Activated T-helper 1 cell treated with anti-CD3 and anti-CD28 coated beads, Interleukin-2, amount 50 U/mL, for 16 hours (primary cell): ENCODE measurements at places on chromosomes 3 and 15.
A peak's percentile ranks its signal among the peaks of the same experiment; 100 is the strongest.

GRCh38 chr3:195907684-195907933, 742 bp downstream of the TNK2 start:
- no peak for DNase-seq

GRCh38 chr3:29577250-29577649, 296.4 kb downstream of the RBMS3 start:
- DNase-seq, result no peak

DNA sequence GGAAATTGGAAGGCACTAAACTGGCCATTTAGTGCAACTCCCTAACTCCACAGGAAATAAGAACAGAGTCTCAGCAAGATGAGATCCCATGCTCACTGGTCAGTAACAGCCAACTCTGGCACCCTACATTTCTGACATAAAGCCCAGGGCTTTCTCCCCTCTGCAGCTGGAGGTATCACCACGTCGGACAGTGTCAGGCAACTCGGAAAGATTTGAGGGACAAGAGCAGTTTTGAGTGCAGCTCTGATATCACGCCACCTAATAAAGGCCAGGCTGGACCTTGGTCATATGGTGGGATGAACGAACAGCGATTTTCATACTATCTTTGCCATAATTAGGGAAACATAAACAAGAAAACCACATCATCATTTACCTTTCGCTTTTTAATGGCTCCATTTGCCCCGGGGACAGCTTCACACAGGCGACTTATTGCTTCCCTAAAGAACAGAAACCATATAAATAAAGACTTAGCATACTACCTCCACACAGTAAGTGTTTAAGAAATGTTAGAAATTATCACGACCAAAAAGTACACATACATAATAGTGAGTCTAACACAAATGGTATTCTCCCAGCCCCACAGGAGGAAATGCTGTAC, 12.5 kb downstream of the EID1 start:
- DNase-seq, result no peak

DNA sequence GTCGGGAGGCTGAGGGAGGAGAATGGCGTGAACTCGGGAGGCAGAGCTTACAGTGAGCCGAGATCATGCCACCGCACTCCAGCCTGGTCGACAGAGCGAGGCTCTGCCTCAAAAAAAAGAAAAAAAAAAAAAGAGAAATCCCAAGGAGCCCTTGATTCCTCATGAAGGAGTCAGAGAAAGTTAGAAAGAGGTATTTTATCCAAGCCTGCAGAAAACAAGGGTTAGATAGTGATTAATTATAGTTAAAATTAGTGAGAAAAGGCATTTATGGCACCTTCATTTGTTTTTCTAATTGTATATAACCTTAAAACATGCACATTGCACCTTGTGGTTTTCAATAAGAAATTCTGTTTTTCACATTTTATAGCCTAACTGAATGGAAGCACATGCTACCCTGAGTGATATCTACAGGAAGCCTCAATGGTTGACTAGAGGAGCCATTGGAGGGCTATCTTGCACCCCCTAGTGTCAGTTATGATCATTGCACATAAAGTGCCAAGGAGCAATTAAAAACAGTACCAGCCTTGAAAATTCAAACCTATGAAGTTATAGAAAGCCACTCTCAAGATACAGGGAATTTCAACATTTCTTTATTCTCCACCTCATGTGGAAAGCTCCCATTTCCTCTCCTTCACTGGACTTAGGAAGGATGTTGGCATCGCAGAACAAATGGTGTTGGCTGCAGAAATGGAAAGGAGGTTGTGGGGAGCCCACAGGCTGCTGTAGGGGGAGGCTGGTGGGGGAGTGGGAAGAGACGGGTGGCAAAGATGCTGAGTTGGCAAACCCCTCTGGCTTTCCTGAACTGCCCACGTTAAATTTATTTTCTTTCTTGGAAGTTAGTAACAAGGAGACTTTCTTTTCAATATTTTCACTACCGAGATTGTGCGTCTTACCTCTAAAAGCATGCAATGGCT, 48.5 kb downstream of the ITGA11 start:
- DNase-seq, result no peak

DNA sequence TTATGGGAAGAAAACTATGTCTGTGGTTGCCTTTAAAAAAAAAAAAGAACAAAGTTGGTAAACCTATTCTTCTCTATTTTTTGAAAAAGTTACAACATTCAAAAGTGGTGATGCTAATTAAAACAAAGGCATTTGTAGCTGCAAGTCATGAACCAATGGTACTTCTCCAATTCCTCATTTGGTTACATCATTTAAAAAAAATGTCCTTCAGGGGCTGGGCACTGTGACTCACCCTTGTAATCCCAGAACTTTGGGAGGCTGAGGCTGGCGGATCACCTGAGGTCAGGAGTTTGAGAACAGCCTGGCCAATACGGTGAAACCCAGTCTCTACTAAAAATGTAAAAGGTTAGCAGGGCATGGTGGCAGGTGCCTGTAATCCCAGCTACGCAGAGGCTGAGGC, 574.6 kb downstream of the VGLL3 start:
- no peak for DNase-seq

DNA sequence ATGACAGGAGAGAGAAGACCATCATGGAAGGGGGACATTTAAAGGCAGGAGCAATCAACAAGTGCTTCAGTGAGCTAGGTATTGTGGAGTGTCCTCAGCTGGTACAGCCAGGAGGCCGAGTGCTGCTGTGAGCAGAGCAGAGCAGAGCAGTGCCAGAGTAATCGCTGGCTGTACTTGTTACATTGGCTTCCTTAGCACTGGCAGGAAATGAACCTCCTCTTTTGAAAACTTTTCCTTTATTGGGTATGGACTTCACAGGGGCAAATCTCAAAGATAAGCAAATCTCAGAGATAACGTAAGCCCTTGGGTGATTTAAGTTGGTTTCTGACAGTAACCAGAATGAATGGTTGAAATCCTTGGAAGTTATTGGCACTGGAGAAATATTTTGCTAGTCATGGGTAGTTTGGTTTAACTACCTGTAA, 2.1 kb downstream of the SH3GL3 start:
- DNase-seq, result no peak

GRCh38 chr3:18422972-18423371, 2.2 kb downstream of the SATB1 start:
- DNase-seq, result no peak

DNA sequence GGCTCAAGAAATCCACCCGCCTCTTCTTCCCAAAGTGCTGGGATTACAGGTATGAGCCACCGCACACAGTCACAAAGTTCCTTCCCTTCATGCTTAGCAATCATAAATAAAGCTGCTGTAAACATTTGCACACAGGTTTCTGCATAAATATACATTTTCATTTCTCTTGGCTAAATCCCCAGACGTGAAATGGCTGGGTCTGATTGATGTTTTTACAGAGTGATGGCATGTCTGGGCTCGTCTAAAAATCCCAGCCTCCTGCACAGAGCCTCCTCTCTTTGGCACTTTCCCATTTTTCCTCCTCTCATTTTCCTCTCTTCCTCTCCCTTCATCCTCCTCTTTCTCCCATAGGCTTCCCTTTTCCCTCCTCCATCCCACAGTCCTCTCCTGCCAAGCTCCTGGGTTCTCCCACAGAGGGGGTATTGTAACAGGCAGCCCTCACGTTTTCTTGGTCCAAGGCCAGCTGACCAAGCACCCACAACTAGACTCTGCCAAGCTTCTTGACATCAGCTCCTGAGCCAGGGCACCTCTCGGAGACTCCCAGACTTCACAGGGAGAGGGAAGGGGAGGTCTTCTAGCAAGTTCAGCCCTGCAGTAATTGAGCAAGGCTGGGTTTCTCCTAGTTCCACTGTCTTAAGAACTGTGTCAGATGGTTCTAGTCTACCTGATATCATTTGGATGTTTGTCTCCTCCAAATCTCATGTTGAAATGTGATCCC, 10.5 kb upstream of the PLA2G4E start:
- DNase-seq, result no peak

- no peak for DNase-seq
These were observed 2.2 kb downstream of the BTBD1 start for GRCh38 chr15:83064859-83065258.

DNA sequence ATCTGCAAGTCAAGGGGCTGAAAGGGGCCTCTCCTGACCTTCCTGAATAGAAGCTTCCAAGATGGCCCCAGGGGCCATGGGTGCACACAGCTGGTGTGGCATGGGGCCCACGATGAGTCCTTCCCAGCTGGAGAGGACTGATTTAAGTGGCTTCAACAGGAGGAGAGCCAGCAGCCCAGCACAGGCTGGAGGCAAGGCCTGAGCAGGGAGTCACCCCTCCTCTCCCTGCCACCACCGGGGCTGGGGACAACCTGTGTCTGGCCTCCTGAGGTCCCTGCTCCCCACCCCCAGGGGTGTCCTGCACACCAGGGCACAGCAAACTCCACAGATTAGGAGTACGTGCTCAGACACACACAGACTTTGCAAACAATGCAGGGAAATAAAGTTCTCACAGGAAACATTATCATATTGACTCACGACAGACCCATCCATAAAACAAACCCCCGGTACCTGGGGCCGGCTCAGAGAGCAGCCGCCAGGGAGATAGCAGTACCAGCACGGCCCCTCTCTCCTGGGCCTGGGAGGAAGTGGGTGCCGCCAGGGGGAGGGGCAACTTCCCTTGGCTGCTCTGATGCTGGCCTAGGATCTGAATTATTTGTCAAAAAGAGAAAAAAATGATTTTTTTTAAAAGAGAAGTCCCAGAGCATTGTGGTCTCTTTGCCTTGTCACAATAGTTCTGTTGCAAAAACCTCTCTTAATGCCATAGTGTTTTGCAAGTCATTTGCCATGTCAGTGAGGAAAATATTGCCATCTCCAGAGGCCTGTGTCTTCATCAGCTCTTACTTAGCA, 21.9 kb upstream of the TSEN2 start:
- no peak for DNase-seq

DNA sequence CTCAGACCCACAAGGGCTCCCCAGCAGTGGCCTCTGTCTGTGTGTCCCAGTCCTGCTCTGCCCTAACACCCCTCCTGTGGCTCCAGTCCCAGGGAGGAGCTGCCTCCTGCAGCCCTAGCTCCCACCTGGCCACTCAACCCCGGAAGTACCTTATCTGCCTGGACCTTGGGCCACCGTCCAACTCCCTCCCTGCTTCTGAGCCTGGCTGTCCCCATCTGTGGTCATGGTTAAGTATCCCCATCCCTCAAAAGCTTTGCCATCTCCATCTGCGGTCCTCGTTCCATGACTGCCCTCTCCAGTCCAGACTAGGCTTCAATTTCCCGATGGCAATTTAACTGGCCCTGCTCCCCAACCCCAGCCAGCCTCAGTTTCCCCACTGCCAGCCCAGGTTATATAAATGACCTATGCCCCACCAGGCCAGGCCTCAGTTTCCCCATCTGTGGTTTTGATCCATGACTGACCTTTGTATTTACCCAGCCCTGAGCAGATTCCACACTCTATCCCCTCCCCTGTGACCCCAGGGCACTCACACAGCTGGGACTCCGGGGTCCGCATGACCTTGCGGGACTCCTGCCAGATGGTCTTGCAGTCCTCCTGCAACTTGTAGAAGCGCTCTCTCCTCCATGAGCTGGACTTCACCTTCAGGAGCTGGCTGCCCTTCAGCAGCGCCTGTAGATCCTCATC, 9.6 kb downstream of the PLCD1 start:
- no peak for DNase-seq

DNA sequence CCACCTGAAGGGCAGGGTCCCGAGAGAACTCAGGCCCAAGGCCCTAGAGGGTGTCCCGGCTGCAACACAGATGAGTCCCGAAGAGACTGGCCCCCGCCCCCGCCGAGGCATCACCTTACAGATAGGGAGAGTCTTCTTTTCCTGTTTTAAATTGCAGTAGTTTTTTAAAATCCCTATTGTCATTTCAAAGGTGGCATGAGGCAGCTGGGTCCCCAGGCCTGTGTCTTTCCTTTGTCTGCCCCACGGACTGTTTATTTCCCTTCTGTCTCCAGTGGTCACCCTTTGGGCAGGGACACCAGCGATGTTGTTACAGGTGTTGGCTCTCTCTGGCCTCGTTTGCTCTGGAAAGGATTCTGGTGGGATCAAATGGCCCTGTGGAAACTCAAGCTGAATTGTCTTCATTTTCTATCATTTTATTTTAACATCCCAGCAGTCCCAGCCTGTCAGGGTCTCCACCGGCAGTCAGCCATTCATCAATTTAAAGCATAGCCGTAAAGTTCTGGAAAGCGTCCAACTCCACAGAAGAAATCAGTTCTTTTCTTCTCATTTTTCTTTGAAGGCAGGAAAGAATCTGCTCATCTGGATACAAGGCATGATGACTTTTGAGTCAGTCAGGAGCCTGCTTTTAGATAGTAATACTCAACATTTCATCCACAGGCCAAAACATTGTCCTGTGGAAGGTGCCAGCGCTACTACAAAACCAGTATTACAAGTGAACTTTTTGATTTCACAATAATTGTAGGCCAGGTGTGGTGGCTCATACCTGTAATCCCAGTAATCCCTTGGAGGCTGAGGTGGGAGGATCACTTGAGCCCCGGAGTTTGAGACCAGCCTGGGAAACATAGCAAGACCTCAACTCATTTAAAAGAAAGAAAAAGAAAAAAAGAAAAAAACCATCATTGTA, 96.2 kb downstream of the HES1 start:
- DNase-seq, result no peak

GRCh38 chr3:48609088-48610005, at the start of gene UQCRC1:
UQCRC1 (minus strand) TSS chr3:48609646; CDS start chr3:48609620, 26 bp downstream.
- peak; percentile 76 for DNase-seq

GRCh38 chr3:184778426-184779332, 33.3 kb upstream of the VPS8 start:
- no peak for DNase-seq

DNA sequence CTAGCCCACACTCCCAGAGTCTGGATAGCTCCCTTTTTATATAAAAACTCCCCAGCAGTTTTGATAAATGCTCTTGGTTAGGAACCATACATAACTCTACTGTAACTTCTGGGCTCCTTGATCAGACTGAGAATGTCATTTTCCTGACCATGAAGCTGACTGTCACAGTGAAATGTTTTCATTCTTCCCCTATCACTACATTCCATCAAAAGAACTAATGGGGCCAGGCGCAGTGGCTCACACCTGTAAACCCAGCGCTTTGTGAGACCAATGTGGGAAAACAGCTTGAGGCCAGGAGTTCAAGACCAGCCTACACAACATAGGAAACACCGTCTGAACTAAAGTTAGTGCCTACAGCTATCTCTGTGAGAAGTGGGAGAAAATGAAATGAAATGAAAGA, 72.8 kb upstream of the MYO5C start:
- DNase-seq, result no peak

GRCh38 chr3:189488241-189488767, 142.9 kb upstream of the TP63 start:
- no peak for DNase-seq

DNA sequence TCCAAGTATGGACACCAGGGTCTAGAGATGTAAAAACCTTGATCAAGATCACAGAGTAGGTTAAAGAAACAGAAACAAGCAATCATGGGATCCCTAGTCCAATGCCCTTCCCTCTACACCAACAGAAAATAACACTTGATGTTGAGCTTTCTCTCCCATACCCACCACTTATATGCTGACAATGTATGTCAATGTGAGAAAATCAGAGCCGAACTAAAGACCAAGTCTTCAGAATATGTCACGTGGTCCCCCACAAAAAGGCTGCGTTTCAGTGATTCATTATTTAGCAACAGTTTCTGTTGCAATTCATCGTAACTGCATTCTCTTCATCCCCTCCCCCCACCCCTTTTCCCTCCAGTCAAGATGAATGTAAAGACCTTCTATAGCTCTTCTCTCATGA, 278.9 kb upstream of the STT3B start:
- DNase-seq, result no peak

- DNase-seq, result no peak
These were observed 6.7 kb downstream of the RNU6-1 start for GRCh38 chr15:67832897-67833709.
